ENCODE measurements at places on chromosomes 4 and X.

DNA sequence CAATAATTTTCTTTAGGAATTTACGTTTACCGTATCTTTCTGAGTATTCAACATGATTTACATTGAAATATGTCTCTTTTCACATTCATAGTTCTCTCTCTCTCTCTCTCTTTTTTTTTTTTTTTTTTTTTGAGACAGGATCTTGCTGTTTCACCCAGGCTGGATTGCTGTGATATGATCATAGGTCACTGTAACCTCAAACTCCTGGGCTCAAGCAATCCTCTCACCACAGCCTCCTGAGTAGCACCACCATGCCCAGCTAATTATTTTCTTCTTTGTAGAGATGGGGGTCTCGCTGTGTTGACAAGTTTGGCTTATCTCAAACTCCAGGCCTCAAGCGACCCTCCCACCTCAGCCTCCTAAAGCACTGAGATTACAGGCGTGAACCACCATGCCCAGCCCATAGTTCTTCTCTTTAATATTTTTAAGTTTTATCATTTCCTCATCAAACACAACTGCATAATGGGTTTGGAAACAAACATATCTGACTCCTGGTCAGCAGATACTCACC, 9.8 kb downstream of the SRP72 start:
- no peak for DNase-seq

DNA sequence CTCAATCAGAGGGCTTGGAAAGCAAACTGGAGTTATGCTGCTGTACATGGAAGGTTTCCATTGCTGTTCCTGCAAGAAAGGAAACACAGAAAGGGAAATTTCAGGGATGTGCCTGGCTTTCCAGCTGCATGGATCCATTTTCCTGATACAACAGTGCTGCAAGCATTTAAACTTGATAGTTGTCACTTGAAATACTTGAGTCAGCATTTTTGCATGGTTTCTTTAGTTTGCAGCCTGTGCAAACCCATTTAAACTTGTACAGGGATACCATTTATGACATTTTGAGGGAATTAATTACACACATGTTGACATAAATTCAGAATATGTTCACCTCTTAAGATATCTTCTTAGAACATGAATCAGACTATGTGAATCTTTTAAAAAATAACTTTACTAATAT, 131.1 kb upstream of the RASGEF1B start:
- DNase-seq, result no peak

DNA sequence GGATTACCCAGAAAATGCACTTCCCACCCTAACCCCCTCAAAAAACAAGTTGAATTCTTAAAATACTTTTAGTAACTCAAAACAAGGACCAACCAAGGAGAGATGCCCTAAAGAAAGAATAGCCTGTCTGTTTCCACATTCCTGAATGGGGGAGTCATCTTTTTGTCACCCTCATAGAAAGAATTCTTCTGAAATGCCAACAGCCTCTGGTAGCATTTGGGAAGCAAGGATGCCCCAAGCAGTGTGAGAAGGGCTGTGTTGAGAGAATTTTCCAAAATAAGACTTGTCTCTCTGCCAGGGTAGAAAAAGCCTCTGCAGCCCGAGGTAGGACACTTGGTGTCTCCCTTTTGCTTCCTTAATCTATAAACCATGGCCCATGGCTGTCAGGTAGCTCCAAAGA, 173.1 kb upstream of the VCX3A start:
- peak; percentile 0 for DNase-seq

- DNase-seq, result peak; percentile 3
These were observed 153.4 kb upstream of the ARSJ start for GRCh38 chr4:114132830-114133229.

DNA sequence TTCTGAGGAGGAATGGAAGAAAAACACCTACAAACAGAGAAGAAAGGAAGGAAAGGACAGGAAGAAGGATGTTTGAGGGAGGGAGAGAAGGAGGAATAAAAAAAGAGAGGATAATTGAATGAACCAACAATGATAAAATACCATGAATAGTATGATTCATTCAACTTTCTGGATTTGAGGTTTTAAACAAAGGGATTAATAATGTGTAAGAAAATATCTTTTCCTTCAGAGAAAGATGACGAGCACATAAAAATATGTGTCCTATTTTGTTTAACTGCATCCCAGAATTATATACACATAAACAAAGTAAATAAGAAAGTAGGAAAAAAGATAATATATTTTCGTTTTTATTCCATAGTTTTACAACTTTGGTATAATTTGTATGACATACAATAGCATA, 1380.4 kb downstream of the STIM2 start:
- DNase-seq, result no peak

GRCh38 chr4:79338148-79338547, 12.3 kb upstream of the NAA11 start:
- no peak for DNase-seq

- DNase-seq, result no peak
These were observed 128.8 kb downstream of the UCHL1 start for GRCh38 chr4:41385481-41385880.

DNA sequence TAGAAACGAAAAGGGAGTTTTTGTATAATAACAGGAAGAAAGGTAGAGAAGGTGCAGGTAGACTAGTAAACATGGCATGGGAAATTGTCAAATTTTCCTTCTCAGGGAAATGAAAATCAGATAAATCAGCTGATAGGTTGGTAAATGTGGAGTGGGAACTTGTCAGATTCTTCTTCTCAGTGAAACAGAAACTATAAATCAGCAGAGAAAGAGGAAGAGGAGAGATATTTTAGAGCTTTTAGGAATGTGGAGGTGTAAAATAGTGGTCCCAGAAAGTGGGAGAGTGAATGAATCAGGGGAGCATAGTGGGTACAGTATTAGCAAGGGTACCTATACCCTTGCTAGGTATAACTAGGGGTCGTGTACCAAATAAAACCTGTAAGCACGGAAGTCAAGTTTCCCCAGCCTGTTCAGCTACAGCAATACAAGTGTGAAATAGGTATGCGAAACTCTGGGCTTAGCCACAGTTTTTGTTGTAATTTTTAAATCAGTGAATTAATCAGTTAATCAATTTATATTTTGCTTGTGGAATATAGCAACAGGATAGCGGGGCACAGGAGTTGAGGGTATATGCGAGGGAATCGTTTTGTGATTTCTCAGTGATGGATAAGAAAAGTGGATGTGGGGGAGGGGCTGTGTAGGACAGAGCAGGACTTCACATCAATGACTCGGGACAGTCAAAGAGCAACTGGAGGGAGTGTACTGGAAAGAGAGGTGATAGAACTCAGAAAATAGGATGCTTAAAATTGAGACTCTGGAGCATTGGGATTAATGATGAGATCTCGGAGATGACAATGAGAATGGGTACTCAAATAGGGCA, 561.5 kb downstream of the INPP4B start:
- DNase-seq, result no peak

- no peak for DNase-seq
These were observed 130.8 kb upstream of the IL1RAPL2 start for GRCh38 chrX:104435249-104435648.

DNA sequence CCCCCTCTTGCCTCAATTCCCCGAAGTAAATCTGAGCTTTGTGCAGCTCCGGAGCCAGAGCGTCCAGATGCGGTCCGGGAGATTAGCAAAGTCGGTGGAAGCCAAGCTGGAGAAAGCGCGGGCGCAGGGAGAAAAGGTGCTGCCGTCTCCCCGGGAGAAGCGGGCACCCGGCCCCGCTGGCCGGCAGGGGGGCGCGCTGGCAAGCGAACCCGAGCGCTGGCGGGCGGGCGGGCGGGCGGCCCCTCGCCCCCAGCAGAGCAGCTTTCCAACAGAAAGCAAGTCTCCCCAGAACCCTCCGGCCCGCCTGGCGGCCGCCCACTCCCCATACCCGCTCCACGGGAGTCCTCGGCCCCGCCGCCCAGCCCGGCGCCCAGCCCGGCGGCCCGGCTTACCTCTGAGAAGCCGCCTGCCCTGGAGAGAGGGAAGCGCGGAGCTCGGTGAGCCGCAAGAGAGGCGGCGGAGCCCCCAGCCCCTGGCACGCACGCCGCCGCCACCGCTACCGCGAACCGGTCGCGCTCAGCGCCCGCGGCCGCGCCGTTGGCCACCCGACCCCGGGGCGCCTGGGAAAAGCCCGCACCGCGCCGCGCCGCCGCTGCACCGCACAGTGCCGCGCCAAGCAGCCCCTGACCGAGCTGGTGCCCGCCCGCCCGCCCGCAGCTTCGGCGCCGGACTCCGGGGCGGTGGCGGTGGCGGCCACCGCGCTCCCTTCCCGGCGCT, 529 bp upstream of the CITED1 start:
- no peak for DNase-seq

DNA sequence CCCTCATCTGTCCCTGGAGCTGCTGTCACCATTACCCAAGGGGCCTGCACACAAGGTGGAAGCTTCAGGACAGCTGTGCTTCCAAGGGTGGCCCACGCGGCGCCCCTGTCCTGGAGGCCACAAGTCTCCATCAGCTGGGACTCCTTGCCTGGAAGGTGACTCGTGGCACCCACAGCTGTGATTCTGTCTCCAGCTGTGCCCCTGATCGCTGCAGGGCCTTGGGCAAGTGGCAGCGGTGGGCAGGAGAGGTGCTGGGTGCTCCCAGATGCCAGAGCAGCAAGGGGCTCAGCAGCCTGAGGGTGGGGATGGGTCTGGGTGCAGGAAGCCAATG, 9.0 kb upstream of the DUSP9 start:
- DNase-seq, result no peak

DNA sequence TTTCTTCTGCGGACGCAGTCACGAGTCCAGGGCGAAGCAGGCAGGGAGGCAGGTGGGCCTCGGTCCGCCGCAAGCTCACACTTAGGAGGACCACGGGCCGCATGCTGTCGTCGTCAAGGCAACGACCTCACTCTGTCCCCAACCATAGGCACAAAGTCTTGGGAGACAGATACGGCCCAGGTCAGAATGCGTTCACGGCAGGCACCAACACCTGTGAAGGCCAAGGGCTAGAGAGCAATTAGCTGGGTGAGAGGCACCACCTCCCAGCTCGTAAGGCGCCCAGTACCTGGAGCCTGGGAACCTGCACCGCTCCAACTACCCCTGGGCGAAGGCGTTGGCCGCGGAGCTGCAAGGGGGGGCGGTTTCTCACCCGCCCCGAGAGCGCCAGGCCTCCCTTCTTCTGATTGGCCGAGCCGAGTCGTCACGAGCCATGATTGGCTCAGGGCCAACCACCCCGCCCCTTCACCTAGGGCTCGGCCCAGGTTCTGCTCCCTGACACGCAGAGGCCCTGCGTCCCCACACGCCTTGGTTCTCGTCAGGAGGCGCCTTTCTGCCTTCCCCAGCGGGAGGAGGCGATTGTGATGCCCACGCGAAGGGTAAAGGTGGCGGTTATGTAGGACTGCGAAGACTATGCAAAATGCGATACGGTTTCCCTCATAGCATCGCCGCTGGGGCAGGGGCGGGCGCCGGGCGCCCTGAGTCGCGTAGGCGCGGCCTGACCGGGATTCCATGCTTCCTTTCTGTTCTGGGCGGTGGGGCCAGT, at the start of gene CDKL2:
CDKL2 (minus strand) TSS at position 355 of the 763 bp plus-strand sequence. CDS start 4,540 bp downstream, outside the sequence.
- DNase-seq, result peak; percentile 64

DNA sequence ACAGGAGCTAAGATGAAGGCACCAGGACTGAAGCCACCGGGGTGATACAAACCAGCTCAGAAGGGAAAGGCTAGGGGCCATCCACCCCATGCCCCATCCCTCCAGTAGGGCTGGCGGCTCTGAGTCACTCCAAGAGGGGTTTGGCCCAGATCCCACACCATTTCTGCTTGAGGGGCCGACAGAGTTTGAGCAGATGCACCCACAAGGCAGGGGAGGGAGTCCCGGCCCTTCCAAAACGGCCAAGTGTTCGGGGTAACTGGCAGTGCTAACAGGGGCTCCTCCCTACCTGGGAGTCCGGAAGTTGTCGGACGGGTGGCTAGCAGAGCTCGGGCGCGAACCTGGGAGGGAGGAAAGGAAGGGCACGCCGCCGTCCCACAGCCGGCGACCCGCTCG, 412 bp downstream of the SLC10A3 start:
- peak; percentile 34 for DNase-seq

- no peak for DNase-seq
These were observed 24.9 kb downstream of the LHFPL1 start for GRCh38 chrX:112654871-112655270.

- DNase-seq, result no peak
These were observed 59.9 kb downstream of the CHIC2 start for GRCh38 chr4:54004463-54004862.

DNA sequence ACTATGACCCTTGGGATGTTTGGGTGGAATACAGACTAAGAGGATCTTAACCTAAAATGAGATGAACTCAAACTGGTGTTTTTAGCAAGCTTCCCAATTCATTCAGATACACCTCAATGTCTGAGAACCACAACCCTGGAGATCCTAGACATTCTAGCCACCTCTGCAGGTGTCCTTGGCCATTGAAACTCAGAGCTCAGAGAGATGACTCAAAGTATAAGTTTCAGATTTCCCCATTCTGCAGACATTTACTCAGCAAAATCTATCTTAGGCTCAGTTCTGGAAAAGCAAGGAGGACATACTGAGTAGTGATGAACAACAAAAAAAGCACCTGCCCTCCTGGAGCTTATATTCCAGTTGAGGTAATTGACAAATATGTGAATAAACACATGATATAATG, 47.8 kb downstream of the COMMD8 start:
- no peak for DNase-seq

DNA sequence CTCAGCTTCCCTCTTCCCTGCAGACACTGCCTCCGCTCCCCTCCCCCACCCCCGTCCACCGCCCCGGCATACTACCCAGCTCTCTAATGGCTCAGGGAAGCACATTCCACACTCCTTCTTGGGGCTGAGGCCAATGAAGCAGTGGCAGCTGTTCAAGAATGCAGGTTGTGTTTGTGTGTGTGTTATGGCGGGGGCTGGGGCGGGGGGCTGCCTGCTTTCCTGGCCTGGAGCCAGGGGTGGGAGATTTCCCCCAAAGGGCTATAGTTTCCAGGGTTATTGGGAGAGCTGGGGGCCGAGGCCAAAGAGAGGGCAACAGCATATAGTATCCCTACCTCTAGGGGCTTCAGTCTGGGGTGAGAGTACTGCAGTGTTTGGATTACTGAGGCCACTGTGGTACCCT, 149.4 kb downstream of the EFNB1 start:
- no peak for DNase-seq

GRCh38 chr4:48275247-48275646, 5.6 kb upstream of the TEC start:
- DNase-seq, result peak; percentile 24

GRCh38 chr4:184533908-184534307, 59.6 kb upstream of the IRF2 start:
- no peak for DNase-seq

GRCh38 chr4:88172987-88173386, 14.5 kb upstream of the ABCG2 start:
- no peak for DNase-seq

DNA sequence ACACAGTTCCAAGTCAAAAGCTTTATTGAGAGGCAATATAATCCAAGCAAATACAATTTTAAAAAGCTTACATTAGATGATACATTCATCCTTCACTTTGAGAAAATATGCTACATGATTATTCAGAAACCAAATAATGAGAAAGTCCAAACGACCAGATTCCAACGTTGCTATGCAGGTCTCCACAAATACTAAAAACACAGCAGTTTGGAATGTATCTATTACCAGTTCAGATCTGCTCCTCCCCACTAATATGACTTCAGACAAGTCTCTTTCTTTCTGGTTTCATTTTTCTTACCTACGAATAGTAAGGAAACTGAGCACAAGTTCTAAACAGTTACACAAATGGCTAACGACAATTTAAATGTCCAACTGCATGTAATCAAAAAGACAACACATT, 9.5 kb downstream of the NAF1 start:
- peak; percentile 57 for DNase-seq

Measured in mammary epithelial cell (primary cell).